ENCODE measurements at places on chromosomes 2 and 18. TPM values are rescaled to one million over a fixed set of nuclear protein-coding genes. Genes with fewer than 3 reads are reported as not detected.

SP140L gene
- total RNA-seq: 5.3 TPM

SAG gene
- under 0.01 TPM for total RNA-seq

KIAA1328 gene
- 3.0 TPM for total RNA-seq

WDR75 gene
- total RNA-seq: 43.0 TPM

NLRC4 gene
- not detected for total RNA-seq

IL18R1 gene
- 0.25 TPM for total RNA-seq

UGT1A5 gene
- total RNA-seq: not detected

TRIM43 gene
- not detected for total RNA-seq

DAPL1 gene
- not detected for total RNA-seq

All from dermis microvascular lymphatic vessel endothelial cell (primary cell).